SHP77 (cell line): ENCODE measurements at places on chromosomes 2 and 18.
A peak's percentile ranks its signal among the peaks of the same experiment; 100 is the strongest.

GRCh38 chr18:13028869-13029268 lies 37.7 kb downstream of the CEP192 start:
- DNase-seq: no peak

- no peak for DNase-seq
Measured at GRCh38 chr2:74618410-74619083, 29.6 kb downstream of the M1AP start.

GRCh38 chr2:197240421-197241041 lies 70.0 kb downstream of the ANKRD44 start:
- DNase-seq: no peak

DNA sequence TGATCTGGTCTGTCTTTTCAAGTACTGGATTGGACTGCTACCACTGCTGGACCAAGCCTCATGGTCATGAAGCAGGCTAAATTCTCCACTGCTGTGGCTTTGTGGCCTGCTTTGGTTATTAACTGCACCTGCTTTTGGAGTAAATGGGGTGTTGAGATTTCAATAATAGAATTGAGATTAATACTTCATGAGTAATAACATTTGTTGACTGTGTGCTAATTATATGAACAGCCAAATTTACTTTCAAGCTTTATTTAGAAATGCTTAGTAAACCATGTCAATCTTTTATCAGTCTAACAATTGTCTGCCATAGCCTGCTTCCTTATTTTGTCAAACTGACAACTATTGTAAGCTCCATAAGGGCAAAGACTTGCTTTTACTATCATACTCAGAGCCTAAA lies 27.4 kb upstream of the MTIF2 start:
- DNase-seq: no peak

DNA sequence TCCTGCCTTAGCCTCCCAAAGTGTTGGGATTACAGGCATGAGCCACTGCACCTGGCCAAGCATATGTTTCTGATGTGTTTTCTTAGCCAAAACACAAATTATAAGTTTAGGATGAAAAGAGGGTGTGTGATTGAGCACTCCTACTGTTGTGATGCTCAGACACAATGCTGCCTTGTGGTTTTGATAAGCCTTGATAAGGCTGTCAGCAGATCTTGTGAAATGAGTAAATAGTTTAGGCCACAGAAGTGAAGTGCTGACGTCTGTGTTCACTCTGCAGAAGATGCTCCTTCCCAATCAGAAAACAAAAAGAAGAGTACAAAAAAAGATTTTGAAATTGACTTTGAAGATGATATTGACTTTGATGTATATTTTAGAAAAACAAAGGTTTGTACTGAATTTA lies 24.3 kb downstream of the NCAPH start:
- DNase-seq: no peak

GRCh38 chr2:150063931-150064548 lies 423.4 kb downstream of the RND3 start:
- DNase-seq: no peak

- no peak for DNase-seq
Measured at GRCh38 chr2:36450466-36451196, 95.1 kb downstream of the CRIM1 start.

DNA sequence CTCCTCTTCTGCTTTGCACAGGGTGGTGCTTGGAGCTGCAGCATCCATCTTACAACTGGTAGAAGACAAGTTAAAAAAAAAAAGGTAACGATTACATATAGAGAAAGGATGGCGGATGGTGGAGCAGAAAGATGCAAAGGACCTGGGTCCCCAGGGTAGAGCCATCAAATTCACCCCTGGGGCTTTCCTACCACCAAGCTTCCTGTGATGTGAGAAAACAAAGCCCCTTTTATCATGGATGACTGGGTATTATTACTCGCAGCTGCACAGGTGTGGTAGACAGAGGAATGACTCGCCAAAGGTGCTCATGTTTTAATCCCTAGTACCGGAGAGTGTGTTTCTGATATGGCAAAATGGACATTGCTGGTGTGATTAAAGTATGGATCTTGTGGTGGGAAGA lies 1.3 kb upstream of the ACOXL start:
- DNase-seq: no peak

GRCh38 chr2:158045362-158045761 lies 56.3 kb upstream of the UPP2 start:
- DNase-seq: no peak

DNA sequence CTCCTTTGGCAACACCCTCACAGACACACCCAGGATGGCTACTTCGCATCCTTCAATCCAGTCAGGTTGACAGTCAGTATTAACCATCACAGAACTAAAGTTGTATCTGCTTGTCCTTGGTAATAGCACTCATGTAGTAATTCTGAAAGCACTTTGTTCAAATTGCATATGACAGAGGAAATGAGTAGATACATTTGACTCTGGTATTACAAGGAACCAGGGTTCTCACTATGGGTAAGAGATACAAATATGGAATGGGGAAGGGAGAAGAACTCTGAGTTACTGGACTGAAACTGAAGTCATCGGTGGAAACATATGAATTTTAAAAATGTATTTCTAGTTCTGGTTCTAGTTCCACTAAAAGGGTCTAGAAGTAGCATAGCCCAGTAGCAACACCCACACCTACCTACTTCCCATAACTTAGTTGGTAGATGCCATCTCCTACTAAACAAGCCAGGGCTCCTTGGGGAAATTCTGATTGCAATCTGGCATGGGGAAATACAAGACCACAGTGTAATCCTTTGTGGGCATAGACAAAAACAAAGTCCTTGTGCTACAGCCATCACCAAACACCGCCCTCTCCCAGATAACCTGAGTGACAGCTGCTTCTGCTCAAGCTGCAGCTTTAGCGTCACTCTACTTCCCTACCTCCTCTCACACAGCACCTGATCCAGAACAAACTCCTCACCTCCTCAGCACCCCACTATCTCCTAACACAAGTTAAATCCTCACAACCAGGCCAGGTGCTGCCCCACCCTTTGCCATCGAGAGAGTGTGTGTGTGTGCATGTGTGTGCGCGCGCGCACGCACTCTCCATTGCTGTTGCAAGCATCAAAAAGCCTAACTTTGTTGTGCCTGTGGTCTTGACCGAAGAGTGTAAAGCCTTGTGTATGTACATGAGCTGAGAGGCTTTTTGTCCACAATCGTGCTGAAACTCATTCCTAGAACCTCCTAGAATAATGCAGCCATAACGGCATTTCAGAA lies 31.4 kb upstream of the CD226 start:
- DNase-seq: no peak

GRCh38 chr18:22813648-22814328 lies 119.3 kb upstream of the RBBP8 start:
- DNase-seq: peak; percentile 14

DNA sequence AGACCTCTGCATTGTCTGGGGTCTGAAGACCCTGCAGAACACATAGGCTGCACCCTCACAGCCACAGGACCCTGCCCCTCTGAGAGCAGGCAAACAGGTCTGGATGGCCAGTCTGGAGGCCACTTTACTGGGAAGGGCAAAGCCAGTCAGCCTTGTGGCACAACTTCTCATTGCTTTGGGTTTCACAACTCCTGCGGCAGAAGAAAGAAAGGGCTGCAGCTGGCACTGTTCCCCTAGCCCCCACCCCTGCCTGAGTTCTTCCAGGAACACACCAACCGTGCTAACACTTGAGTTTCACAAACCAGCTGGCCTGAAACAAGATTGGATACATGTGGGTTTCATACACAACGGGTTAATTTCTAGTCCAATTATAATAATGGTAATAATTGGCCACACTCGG lies 276.5 kb upstream of the MGAT5 start:
- no peak for DNase-seq

- no peak for DNase-seq
Measured at GRCh38 chr2:237091779-237092436, 6.2 kb downstream of the COPS8 start.
